ENCODE measurements at places on chromosomes 4 and X.

DNA sequence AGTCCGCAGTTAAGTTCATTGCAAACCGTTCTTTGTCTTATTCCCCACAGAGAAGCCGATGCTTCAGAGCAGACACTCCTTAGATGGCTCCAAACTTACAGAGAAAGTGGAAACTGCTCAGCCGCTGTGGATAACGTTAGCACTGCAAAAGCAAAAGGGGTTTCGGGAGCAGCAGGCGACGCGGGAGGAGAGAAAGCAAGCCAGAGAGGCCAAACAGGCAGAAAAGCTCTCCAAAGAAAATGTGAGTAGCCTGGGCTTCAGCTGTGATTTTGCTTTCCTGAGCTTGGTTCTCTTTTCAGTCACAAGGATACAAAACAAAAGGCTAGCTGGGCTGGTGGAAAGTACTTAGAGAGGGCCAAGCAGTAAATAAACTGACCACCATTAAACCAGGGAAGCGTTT is 64.0 kb downstream of the AASDH start:
- no peak for DNase-seq

GRCh38 chrX:111386077-111386476 is 25.9 kb downstream of the DCX start:
- no peak for DNase-seq

- DNase-seq: no peak
Measured at GRCh38 chrX:10457092-10457491, 163.3 kb downstream of the MID1 start.

DNA sequence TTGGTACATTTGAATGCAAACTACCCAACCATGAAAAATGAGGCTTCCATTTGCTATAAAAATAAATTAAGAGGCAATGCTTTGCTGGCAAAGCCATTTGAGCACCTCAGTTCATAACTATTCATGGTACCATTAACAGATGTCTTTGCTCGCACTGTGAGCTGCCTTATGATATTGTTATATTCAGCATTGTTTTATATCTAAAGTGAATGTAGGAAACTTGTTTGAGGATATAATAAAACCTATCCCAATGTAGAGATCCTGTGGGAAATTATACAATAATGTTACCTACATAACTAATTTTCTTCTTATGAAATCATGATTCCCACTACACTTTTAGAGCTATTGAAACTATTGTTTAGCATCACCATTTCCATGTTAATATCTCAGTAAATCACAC is 125.2 kb upstream of the TRAM1L1 start:
- DNase-seq: no peak

DNA sequence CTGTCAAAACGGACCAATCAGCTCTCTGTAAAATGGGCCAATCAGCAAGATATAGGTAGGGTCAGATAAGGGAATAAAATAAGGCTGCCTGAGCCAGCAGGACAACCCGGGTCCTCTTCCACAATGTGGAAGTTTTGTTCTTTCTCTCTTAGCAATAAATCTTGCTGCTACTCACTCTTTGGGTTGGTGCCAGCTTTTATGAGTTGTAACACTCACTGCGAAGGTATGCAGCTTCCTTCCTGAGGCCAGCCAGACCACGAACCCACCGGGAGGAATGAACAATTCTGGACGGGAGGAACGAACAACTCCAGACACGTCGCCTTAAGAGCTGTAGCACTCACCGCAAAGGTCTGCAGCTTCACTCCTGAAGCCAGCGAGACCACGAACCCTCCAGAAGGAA is 287.8 kb downstream of the RAPGEF2 start:
- DNase-seq: no peak

DNA sequence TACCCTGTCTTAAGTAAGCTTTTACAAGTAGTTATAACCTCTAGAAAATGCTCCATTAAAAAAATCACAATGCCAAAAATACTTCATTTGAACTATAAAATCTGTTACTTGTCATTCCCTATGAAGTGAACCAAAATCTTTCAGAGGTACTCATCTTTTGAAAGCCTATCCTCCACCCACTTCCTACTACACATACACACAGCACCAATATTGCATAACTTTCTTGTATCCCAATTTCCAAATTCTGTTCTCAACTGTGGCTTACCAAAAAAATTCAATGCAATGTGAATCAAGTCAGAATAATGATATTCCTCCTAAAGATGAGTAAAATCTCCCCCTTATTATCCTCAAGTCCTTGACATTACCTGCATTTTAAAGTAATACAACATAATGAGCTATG is 15.9 kb downstream of the DHX15 start:
- no peak for DNase-seq

GRCh38 chr4:81030981-81031791 is 678 bp downstream of the BMP3 start:
- DNase-seq: no peak

- DNase-seq: no peak
Measured at GRCh38 chr4:103372002-103372558, 173.9 kb upstream of the CENPE start.

DNA sequence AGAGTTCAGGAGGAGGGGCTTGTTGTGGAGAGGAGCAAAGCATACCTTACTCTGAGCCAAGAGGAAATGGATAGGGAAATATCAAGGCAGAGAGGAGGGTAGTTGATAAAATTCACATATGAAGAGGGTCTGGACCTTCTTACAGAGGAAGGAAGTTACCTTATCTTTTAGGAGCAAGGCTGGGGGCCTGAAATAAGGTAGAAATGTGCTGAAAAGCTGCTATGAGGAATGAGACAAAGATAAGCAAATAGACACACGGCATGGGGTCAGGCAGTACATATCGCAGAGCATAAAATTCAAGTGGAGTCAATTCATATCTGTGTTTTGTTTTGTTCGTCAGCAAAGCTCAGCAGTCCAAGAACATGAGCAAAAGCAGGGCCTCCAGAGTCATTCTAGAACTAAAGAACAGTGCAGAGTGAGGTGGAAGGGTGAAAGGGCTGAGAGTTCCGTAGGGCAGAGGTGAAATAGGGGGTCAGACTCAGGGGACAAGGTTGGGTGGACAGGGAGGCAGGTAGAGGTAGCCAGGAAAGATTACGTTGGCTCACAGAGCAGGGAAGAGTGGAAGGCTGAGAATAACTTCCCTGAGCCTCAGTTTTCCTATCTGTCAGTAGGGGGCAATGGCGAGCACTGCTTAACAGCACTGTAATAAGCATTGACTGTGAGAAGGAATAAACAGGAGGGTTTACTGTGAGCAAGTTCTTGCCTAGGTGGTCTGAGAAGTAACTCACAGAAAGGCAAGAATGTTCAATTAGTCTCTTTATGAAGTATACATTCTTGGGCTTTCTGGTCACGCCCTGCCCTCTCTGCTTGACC is 9.2 kb downstream of the VSIG4 start:
- no peak for DNase-seq

Measured in liver (tissue), 10 donors.